ENCODE measurements at places on chromosomes 4 and X. TPM values are rescaled to one million over a fixed set of nuclear protein-coding genes. Genes with fewer than 3 reads are reported as not detected.

Gene MAGEA2
- total RNA-seq, result not detected

Gene PASD1
- total RNA-seq, result not detected

Gene TECRL
- not detected for total RNA-seq

Gene NHS
- 2.3 TPM for total RNA-seq

Gene F8A3
- total RNA-seq, result not detected

Gene RAB39B
- 2.4 TPM for total RNA-seq

All from uterine smooth muscle cell (primary cell).